ENCODE measurements at places on chromosomes 2 and 18.
A peak's percentile ranks its signal among the peaks of the same experiment; 100 is the strongest.

DNA sequence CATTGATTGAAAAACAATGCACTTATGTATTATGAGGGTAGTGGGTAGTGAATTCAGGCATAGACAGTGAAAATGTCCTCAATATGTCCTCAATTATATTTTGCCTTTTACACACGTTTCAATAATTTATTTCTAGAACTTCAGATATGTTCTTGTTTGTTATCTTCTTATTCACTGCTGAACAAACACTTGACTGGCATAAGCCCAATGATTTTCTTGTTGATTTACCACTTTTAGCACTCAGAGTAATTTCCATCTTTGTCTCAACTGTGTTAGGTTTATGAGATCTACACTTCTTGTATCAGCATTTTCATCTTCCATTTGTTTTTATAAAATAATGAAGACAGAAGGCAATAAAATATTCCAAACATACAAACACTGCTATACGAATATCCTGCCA is 61.8 kb upstream of the DCC start:
- no peak for DNase-seq

DNA sequence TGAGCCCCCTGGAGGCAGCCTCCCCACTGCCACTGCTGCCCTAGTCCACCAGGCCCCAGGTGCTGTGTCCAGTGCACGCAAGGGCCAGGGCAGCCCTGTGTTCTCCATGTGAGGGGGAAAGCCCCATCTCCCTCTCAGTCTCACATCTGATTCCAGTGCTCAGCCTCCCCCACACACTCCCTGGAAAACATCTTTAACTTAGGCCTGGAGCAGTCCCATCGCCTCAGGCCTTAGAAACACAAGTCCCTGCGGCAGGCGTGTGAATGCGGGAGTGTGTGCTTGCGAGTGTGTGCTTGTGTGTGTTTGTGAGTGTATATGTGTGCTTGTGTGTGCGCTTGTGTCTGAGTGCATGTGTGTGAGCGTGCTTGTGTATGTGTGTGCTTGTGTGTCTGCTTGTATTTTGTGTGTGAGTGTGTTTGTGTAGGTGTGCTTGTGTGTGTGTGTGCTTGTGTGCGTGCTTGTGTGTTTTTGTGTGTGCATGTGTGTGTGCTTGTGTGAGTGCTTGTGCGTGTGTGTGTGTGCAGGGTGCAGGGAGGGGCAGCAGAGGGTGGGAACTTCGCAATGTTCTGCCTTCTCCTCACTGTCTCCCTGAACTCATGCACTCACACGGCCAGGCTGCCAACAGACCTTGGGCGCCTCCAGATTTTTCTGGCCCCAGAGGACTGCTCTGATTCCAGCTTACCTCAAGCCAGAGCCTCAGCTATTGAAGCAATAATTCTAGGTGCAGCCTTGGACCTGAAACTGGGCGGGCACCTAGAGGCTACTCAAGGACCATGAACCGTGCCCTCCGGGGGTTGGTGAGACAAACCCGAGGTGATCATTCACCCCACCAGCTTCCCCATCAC is 139.6 kb downstream of the CABLES1 start:
- DNase-seq, result no peak

- DNase-seq, result no peak
These were observed 1216.6 kb upstream of the PIK3C3 start for GRCh38 chr18:40738321-40738880.

- DNase-seq, result no peak
These were observed 326.7 kb downstream of the DPP10 start for GRCh38 chr2:114769110-114769509.

GRCh38 chr18:75035928-75036327 is 173.0 kb downstream of the PTGR3 start:
- no peak for DNase-seq

DNA sequence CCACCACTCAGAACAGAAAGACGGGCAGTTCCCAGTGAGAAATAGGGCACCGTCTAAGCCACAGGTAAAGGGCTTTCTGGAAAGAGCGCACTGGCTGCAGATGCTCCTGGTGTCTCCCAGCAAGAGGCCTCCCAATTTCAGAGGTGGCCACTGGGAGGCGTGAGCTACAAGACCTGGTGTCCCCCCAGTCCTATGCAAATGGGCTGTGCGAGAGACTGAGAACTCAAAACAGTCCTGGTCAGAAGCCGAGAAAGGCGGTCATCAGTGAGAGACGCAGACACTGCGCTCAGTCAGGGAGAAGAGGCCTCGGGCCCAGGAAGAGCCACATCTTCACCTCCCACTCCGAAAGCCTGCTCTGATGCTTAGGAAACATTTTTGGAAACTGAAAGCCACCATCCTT is 179.5 kb downstream of the EIPR1 start:
- no peak for DNase-seq

DNA sequence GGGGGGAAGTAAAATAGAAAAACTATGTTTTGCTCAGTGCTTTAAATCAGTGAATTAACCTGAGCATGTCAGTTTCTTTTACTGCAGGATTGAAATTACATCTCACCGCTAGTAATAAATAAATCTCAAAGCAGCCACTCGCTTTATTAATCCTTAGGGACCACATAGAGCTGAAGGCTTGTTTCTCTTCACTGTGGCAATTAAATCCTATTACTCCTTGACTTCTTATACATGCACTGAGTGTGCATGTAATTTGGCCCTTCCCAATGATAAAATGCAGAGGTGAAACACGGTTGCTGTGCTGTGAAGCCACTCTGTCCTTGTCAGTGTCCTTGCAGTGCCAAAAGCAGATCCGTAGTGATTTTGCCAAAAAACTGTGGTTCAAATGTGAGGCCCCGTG is 77.1 kb upstream of the RBM44 start:
- DNase-seq, result no peak

DNA sequence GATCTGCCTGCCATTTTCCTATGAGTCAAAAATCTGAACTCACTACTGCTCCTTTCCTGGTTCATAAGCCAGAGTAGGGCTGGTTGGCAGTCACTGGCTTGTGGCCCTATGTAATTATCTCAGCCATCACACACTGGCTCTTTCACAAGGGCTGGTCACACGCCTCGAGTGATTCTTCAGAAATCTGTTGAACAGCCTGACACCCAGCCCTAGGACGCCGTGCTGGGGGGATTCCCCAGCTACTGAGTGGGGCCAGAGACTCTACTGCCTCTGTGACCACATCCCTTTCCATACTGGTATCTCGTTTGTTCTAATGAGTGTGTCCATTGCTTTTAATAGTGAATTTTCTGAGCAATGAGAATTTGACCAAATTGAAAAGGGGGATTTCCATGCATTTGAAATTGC is 45.8 kb upstream of the RBM44 start:
- DNase-seq, result no peak

- DNase-seq, result no peak
These were observed 101.3 kb upstream of the ITGB6 start for GRCh38 chr2:160301420-160301819.

DNA sequence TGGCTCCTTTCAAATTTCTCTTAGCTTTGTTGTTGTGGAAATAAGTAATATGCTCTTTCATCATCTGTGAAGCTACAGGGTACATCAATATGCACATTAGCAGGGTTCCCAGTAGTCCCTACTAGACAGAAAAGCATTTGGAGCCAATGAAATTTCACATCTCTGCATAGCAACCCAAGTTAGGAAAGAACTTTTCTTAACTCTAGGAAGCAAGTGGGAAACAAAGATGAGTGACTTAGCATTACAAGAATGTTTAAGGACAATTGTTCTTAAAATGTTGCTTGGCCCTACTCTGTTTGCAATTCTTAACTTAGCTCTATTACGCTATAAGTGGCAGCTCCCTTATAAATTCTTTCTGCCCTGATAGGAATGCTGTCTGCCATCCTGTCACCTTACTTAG is 39.6 kb downstream of the ZEB2 start:
- no peak for DNase-seq

- DNase-seq, result no peak
These were observed at the start of gene MSTN for GRCh38 chr2:190062601-190063000. Gene MSTN, minus strand, starts transcription at chr2:190062729. Its CDS starts 133 bp downstream, at chr2:190062596.

DNA sequence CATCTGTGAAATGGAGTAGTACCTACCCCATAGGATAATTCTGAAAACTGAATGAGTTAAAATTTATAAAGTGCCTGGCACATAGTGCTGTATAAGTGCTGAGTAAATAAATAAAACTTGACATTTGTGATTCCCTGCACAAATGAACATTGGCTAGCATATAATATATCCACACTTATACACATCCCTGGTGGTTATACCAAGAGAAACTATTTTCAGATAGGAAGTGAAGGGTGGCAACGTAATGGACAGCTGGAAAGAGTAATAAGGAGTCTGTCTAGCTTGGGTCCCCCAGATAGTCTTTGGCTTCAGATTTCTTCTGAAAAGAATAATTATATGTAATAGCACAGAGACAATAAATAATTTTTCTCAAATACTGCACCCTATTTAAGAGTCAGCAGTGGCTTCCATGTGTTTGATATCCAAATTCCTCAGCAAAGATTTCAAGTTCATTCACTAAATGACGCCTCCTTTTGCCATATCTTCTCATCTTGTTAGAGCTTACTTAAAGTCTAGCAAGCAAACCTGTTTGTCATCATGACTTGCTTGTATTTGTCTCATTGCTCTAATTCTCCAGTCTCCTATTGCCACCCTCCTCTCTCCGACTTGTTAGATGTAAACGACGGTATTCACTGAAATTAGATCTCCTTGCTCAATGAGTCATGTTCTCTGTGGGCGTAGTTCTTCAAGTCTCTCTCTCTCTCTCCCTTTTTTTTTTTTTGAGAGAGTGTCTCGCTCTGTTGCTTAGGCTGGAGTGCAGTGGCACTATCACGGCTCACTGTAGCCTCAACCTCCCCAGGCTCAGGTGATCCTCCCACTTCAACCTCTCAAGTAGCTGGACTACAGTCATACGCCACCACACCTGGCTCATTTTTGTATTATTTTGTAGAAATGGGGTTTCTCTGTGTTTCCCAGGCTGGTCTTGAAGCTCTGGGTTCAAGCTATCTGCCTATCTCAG is 8.7 kb upstream of the ADGRF3 start:
- no peak for DNase-seq

- DNase-seq, result no peak
These were observed 183.9 kb downstream of the CD226 start for GRCh38 chr18:69763821-69764220.

- no peak for DNase-seq
These were observed 68.0 kb downstream of the SLC4A5 start for GRCh38 chr2:74275228-74275627.

DNA sequence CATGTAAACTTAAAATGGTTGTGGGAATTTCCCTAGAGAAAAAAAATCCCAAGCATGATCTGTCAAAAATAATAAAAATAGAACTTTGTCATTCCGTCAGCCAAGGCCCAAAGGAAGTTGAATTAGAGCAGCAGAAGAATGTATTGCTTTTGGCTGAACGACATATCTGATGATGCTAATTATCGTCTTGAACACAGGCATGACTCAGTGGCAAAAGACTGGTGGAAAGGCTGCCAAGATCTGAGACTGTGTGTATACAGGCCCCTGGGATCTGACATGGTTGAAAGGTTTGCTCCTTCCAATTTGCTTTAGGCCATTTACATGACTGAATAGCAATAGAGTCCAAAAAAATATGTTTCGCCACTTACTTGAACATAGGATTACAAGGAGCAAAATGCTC is 1057.1 kb upstream of the CRIM1 start:
- DNase-seq, result peak; percentile 61

DNA sequence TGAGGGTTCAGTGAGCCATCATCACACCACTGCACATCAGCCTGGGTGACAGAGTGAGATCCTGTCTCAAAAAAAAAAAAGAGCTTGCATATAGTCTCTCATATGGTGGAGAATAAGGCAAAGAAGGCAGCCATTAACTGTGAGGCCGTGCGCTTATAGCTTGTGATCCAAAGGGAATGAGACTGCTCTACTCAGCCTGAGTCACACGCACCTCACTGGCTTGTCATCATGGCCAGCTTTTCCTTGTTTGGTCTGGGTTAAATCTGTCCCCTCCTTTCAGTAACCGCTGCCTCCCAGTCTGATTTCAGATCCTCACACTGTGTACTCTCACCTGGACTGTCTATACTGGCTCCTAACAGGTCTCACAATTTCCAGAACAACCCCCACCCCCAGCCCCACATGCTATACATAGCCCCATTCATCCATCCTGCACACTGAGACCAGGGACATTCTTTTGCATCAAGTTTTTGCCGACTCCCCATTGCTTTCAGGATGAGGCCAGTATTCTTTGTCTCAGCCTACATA is 35.3 kb upstream of the ANKRD44 start:
- no peak for DNase-seq

- no peak for DNase-seq
These were observed 196.4 kb downstream of the ARL4C start for GRCh38 chr2:234300391-234300925.

GRCh38 chr18:55522011-55522410 is 66.0 kb downstream of the TCF4 start:
- DNase-seq, result no peak

- DNase-seq, result no peak
These were observed 6.7 kb downstream of the ZNF407 start for GRCh38 chr18:74604361-74604760.

DNA sequence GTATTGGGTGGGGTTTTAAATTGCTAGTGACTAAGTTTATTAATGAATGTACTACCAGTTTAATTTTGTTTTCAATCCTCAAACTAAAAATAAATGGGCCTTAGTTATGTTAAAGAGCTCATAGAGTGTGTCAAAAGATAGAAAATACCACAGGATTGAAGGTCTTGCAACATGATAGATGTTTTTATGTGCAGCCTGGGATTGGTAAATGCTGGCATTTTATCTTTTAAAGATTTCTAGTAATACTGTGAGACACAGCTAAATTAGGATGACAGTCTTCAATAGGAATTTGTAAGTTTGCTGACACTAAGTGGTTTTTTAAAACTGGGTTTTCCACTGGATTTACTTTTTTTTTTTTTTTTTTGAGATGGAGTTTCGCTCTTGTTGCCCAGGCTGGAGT is 122.3 kb downstream of the HAUS1 start:
- DNase-seq, result no peak

GRCh38 chr18:80233201-80233835 is 14.0 kb downstream of the PARD6G start:
- DNase-seq, result no peak

All from left hindlimb (tissue), 1 donor.